ENCODE measurements at places on chromosomes 12 and 14. TPM values are rescaled to one million over a fixed set of nuclear protein-coding genes. Genes with fewer than 3 reads are reported as not detected.
A peak's percentile ranks its signal among the peaks of the same experiment; 100 is the strongest.

- no peak for DNase-seq
Measured at GRCh38 chr14:21894003-21894897, 220.6 kb upstream of the OR4E1 start.

GRCh38 chr12:74429535-74429934 is 108.1 kb upstream of the ATXN7L3B start:
- no peak for DNase-seq

DNA sequence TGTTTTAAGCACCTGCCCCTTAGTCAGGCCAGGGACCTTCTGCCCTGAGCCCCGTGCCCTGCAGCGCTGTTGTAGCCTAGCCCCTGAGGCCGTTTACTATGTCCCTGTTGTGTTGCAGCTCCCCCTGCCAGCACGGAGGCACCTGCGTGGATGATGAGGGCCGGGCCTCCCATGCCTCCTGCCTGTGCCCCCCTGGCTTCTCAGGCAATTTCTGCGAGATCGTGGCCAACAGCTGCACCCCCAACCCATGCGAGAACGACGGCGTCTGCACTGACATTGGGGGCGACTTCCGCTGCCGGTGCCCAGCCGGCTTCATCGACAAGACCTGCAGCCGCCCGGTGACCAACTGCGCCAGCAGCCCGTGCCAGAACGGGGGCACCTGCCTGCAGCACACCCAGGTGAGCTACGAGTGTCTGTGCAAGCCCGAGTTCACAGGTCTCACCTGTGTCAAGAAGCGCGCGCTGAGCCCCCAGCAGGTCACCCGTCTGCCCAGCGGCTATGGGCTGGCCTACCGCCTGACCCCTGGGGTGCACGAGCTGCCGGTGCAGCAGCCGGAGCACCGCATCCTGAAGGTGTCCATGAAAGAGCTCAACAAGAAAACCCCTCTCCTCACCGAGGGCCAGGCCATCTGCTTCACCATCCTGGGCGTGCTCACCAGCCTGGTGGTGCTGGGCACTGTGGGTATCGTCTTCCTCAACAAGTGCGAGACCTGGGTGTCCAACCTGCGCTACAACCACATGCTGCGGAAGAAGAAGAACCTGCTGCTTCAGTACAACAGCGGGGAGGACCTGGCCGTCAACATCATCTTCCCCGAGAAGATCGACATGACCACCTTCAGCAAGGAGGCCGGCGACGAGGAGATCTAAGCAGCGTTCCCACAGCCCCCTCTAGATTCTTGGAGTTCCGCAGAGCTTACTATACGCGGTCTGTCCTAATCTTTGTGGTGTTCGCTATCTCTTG is 7.6 kb downstream of the DLK1 start:
- DNase-seq, result no peak

- no peak for DNase-seq
Measured at GRCh38 chr12:56948881-56949280, 8.5 kb downstream of the RDH16 start.

- no peak for DNase-seq
Measured at GRCh38 chr12:4742416-4742970, 22.3 kb downstream of the GALNT8 start.

DNA sequence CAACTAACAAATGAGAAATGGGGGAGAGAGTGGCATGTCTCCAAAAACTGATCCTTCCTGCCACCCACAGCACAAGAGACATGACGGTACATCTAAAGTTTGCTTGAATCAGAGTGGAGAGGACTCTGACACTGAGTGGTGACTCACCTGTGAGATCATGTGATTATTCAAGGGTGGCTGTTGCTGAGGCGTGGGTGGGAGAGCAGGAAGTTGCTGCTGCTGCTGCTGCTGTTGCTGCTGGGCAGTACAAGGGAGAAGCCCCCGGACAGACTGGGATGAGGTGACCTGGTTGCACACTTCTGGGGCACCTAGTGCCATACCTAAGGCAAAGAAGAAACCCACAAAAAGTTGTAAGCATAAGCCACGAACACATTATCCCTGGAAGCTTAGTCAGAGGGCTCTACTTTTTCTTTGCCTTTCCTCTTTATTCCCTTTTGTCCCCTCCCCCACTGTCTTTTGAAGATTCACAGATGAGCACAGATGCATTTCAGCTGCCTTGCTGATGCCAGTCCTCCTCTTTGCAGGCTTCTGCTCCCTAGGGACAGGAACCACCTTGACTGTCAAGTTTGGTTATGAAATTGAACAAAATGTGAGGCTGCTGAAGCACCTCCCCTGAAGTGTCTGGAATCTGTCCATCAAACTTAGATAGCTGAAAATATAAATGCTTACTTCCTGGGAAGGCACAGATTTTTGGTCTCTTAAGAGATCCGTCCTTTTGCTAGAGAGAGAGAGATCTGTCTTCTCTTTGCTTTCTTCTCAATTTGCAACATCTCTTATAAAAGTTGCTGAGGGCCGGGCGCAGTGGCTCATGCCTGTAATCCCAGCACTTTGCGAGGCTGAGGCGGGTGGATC is 29.4 kb upstream of the STAC3 start:
- peak; percentile 32 for DNase-seq

- no peak for DNase-seq
Measured at GRCh38 chr14:23933108-23933741, 20.3 kb upstream of the DHRS4 start.

GRCh38 chr12:53739214-53740129 is 12.2 kb upstream of the CALCOCO1 start:
- no peak for DNase-seq

DNA sequence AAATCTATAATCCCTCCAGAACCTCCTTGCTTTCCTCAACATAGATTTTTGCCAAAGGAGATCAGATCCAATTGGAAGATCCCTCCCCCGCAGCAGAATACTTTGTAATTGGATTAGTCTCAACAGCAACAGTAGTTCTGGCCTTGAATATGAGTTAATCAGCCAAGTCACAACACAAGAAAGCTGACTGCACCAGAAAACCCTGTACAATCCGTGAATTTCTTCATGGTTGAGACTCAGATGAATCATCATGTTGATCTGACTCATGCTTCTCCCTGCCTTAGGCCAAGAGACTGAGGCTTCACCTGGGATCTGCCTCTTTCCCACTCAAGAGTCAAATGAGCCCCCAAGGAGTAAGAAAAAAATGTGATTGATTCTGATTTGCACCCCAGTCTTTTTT is 3.0 kb upstream of the METTL17 start:
- DNase-seq, result no peak

GRCh38 chr12:110957652-110958051 is 37.3 kb upstream of the MYL2 start:
- no peak for DNase-seq

DNA sequence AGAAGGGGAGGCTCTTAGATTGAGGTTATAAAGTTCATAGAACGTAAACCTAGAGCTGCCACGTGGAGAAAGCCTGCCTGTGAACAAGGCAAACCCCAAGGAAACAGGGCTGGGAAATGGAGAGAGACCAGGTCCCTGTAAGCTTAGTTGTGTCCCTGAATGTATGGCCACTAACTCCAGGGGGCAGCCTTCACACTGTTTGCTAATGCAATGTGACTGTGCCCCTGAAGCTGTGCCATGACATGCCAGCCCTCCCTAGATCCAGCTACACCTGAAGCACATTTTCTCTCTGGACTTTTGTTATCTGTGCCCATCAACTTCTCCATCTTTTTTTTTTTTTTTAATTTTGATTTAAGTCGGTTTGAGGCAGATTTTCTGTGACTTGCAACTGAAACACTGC is 60.6 kb upstream of the TMCC3 start:
- no peak for DNase-seq

GRCh38 chr12:96314723-96315122 is 85.5 kb downstream of the CDK17 start:
- no peak for DNase-seq

DNA sequence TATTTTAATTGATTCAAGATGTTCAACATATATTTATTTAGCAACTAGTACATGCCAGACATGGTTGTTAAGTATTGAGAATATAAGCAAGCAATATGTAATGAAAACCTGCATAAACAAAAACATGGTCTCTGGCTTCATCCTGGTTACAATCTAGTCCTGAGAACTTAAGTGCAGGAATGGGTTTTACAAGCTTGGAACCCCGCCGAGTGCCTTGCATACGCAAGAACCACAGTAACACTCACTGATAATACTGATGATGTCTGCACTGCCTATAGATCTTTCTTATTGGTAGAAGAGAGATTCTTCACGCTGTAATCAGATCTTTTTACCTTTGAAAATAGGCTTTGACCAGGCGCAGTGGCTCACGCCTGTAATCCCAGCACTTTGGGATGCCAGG is 22.9 kb upstream of the CALM1 start:
- DNase-seq, result no peak

DNA sequence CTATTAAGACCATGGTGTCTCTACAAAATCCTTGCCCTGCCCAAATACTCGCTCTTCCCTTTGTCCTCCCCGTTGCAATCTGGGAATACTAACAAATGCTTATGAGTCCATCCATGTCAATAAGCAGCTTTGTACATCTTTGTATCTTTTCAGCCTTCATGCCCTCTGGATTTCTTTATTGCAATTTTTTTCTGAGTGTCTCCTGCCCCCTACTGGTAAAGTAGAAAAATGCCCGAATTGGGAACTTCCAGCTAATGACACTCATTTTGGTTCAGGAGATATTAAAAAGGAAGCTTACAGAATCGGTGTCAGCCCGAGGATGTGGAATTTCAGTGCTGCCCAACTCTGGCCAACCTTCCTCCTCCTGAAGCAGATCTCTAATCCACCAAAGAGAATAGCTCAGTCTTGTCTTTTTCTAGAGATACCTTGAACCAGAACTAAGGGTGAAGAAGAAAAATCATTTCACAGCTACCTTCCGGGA is 46.0 kb downstream of the SH2B3 start:
- DNase-seq, result no peak

DNA sequence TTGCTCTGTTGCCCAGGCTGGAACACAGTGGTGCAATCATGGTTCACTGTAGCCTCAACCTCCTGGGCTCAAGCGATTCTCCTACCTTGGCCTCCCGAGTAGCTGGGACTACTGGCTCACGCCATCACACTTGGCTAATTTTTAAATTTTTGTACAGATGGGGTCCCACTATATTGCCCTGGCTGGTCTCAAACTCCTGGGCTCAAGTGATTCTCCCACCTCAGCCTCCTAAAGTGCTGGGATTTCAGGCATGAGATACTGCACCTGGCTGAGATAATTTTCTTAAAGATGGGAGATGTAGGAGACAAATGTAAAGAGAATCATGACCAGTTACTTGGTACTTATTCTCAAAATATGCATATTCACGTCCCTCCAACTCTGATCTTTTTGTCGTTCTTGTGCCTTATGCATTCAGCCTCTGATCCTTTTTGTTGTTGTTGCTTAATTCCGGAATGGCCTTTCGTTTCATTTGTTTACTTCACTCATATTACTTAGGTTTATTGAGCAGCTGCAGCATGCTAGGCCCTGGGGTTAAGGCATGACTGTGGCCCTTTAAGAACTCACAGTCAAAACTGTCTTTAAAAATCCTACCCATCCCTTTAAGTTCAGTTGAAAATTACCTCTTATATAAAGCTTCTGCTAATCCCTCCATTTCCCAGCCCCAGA is 8.9 kb downstream of the RBMS2 start:
- no peak for DNase-seq

DNA sequence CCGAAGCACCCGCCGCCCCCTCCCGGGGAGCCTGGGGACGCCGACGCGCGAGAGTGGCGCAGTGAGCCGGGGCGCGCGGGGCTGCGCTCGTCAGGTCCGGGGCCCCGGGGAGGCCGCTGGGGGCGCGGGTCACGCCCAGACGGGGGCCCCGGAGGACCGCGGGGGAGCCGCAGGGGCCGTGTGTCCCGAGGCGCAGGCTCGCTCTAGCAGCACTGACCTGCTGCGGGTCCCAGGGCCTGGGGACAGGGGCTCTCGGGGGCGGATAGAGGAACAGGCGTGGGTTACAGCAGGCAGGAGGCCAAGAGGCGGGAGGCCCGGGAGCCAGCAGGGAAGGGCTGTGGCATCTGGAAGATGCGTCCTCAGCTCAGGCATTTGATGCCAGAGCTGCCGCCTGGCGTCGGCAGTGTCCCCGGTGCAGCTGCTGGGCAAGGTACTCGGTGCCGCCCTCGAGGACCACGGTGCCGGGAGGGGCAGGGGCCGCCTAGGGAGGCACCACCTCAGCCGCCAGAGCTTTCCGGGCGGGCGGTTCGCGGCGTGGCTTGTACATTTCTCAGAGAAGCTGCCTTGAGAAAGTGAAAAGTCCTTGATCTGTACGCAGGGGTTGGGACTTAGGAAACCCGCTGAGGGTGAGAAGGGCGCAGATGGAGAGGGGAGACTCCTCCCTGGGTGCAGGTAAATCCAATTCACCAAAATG is 1.2 kb downstream of the WNT5B start:
- no peak for DNase-seq

DNA sequence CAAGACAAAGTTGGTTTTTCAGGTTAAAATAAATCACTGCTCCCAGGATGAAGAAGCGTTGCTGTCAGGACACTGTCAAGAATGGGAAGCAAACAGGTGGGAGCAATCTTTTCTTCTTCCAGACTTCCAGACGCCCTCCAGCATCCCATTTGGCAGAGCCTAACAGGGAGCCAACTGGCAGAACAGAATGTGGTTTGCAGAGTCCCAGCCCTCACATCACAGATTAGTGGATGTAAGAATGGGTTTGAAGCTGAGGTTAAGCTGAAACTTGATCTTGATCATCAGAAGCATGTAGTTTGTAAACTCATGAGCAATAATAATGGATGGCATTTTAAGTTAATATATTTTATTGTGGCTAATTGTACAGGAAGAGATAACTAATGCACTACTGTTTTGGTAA is 636.4 kb downstream of the SLC6A15 start:
- DNase-seq, result no peak

DNA sequence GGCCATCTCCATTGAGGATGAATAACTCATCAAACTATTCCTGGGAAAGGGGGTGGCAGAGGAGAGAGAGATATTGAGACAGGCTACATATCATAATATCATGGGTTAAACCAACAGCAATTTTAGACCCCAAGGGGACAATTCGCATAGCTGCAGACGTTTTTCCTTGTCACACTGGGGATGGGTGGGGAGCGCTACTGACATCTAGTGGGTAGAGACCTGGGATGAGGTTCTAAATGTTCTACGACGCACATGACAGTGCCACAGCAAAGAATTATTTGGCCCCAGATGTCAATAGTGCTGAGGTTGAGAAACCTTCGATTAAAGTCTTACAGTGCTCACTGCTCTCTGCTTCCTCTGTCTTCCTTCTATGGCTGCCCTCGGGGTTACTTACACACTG is 425.6 kb downstream of the NRXN3 start:
- no peak for DNase-seq

- no peak for DNase-seq
Measured at GRCh38 chr12:111673503-111673902, 12.3 kb downstream of the BRAP start.

- DNase-seq, result no peak
Measured at GRCh38 chr12:59716043-59716442, 120.2 kb downstream of the SLC16A7 start.

GRCh38 chr12:97778111-97778510 is 315.5 kb downstream of the RMST start:
- no peak for DNase-seq

SLC7A8 gene
- total RNA-seq, result 106 TPM

LRRK2 gene
- total RNA-seq, result 15.3 TPM

PDE3A gene
- 10.9 TPM for total RNA-seq

BCL2L14 gene
- not detected for total RNA-seq

FICD gene
- 6.6 TPM for total RNA-seq

RPGRIP1 gene
- total RNA-seq, result 1.2 TPM

C14orf39 gene
- total RNA-seq, result not detected

AKAP6 gene
- 3.3 TPM for total RNA-seq

IL26 gene
- not detected for total RNA-seq

ACSS3 gene
- total RNA-seq, result 42.5 TPM

ADGRD1 gene
- total RNA-seq, result 98.6 TPM

ANO4 gene
- total RNA-seq, result 0.56 TPM

FAIM2 gene
- total RNA-seq, result 1.1 TPM

LMNTD1 gene
- not detected for total RNA-seq
